ENCODE measurements at places on chromosomes 3 and 15. TPM values are rescaled to one million over a fixed set of nuclear protein-coding genes. Genes with fewer than 3 reads are reported as not detected.

GRCh38 chr15:89198934-89199333, 22.4 kb downstream of the RLBP1 start:
- DNase-seq, result peak; percentile 50

- DNase-seq, result no peak
Measured at GRCh38 chr3:147807776-147808175, 398.6 kb downstream of the ZIC1 start.

- DNase-seq, result no peak
Measured at GRCh38 chr15:72276326-72276700, 4.0 kb upstream of the PARP6 start.

HES1 gene
- total RNA-seq, result 66.5 TPM

- DNase-seq, result no peak
Measured at GRCh38 chr3:187020376-187020775, 90.0 kb downstream of the ST6GAL1 start.

All from neural progenitor cell (in vitro differentiated cells).